ENCODE measurements at places on chromosomes 13 and 19.

DNA sequence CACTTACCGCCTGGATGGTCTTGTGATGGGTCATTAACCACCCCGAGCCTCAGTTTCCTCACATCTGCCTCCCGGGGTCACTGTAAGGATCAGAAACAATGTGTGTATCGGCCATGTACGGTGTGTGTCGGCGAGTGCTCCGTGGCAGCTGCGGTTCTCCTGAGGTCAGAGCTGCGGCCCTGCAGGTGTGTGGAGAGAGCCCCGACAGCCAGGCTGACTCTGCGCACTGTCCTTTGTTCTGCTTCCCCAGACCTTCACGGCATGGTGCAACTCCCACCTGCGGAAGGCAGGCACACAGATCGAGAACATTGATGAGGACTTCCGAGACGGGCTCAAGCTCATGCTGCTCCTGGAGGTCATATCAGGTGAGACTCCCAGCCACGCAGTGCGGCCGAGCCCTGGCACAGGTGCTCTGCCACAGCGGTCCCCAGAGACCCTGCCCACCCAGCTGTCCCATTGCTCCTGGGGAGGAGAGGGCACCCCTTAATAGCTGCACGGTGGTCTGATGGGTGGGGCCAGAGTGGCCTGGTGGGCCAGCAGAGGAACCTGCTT is 43.8 kb downstream of the CAPN12 start:
- no peak for DNase-seq

DNA sequence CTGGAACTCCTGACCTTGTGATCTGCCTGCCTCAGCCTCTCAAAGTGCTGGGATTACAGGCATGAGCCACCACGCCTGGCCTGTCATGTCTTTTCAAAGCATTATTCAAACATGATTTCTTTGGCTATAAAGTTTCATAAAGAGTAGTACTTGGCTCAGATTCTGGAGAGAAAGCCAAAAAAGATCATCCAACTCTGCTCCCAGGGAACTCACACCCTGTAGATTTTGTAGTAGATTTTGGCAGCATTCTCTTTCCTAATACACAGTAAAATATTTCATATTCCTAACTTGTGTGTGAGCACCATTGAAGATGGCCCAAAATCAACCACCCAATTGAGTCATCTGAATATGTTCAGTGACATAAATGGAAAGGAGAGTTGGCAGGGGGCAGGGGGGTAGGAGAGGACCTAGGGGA is 48.4 kb downstream of the CAB39L start:
- no peak for DNase-seq

GRCh38 chr19:54252243-54252642 is 4.8 kb downstream of the LILRB5 start:
- no peak for DNase-seq

DNA sequence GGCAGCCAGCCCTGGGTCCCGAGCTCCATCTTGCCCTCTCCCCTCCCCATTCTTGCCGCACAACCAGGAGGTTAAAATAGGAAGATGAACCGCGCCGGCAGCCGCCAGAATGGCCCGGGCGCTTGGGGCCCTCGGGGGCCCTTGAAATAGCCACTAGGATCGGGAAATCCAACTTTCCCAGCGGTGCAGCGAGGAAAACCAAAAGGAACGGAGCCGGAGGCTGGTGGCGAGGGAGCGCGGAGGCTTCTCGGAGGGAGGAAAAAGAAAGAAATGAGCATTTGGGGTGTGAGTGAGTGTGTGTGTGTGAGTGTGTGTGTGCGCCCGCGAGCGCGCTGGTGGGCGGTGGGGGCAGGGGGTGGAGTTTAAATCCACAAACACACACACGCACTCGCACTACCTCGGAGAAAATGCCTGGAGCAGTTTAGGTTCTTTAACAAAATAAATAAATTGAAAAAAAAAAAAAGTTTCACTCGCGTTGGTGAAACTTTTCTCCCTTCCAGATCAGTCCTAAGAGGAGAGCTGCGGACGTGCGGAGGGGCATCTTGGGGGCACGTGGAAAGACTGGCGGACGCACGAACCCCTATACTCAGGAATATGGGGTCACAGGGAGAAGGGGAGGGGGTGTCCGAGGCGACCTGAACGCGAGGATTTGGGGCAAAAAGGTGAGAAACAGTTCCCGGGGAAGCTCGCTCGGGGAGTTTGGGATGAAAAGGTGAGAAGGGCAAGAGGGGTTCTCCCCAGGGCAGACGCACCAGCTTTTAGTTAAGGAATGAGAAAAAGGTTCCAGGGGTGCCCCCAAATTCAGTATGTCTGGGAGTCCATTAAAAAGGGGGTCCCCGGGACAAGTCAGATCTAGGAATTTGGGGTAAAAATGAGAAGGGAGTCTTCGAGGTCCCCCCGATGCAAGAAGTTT is 1.3 kb downstream of the RFX2 start:
- DNase-seq: peak; percentile 34

GRCh38 chr19:19171821-19172532 is 1.9 kb upstream of the MEF2B start:
- no peak for DNase-seq

- no peak for DNase-seq
Observed at GRCh38 chr19:48779636-48780035, 24.3 kb downstream of the FGF21 start.

DNA sequence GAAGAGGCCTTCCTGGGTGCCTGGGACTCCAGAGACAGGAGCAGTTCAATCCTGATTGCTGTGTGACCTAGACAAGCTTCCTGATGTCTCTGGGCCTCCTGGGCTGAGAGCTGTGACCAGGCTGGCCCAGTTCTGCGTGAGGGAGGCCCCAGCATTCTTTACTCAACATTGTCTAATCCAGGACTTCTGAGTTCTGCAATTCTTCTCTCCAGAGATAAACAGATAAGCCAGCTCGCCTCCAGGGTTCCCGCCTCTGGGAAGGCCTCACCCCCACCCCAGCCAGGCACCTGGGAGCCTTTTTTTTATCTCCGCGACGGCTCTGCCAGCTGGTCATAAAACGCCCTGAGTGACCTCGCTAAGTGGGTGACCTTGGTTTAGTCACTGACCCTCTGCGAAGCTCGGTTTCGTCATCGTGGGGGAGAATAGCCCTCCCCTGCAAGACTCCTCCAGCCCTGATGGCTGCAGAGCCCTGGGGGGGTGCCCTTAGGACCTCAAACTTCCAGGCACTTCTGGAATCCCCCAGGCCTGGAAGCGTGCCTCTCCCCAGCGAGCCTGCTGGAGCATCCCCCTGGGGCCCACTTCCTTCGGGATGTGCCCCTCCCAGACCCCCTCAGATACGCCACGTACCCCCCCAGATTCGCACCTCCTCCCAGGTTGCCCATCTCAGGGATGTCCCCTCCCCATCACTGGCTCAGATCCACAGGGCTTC is 1.9 kb downstream of the SULT2B1 start:
- no peak for DNase-seq

DNA sequence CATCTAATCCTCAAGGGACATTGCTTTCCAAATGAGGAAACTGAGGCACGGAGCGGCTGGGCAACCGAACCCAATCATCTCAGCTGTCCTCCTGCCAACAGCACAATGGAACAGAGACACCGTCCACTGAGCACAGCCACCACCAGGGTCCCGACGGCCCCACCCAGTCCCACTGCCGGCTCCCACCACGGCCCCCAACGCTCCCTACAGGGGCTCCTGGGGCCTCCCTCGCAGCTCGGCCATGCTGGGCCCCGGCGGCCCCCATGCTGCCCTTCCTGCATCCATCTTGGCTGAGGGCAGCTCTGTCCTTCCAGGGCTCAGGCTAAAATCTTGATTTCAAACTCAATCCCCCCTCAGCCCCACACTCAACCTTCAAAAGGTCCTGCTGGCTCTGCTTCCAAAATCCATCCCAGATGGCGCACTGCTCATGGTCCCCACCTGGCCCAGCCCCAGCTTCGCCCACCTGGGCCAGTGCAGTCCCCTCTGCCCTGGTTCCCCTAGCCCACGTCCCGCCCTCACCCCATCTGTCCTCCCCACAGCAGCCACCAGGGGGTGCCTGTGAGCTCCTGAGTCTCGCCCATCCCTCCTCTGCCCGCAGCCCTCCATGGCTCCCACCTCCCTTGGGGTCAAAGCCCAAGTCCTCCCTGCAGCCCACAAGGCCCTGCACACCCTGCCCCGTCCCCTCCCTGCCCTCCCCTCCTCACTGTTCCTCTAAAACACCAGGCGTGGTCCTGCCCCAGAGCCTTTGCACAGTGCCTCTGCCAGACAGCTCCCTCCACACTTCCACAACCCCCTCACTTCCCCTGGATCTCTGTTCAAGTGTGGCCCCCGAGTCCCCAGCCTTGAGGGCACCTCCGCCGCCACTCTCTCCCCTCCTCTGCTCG is 7.9 kb downstream of the PIP5K1C start:
- DNase-seq: no peak

DNA sequence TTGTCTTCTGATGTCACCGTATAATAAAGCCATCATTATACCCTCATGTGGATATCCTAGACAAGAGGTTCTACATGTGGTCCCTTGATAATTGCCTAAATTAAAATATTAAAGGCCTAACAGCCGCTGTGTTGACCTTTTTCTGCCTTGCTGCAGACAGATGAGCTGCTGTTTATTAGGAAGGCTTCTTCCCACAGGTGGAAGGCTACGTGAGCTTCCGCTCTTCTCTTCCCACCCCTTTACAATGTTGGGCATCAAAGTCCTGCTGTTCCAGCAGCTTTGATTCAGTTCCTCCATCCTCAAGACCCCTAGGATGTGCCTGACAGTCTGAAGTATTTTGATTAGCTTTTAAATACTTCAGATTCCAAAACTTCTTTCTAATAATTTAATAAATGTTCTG is 217.1 kb downstream of the PCCA start:
- no peak for DNase-seq

GRCh38 chr13:84362777-84363176 is 480.5 kb upstream of the SLITRK1 start:
- no peak for DNase-seq

DNA sequence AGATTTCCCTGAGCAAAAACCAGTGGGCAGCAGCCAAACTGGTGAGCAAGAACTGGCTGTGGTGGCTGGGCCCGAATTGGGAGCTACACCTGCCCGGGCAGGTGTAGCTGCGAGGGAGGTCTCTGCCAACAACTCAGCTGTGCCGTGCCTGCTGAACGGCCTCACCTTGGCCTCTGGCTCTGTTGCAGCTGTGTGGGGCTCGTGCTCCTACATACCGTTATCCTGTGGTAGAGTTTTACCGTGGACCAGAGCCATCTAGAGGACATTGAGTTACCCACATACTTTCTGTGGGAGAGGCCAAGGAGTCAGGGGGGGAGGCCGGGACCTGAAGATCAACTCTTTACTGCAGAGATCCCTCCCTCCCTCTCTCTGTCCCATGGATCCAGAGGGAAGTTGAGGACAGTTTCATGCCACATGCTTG is 113.2 kb downstream of the TM9SF2 start:
- no peak for DNase-seq

DNA sequence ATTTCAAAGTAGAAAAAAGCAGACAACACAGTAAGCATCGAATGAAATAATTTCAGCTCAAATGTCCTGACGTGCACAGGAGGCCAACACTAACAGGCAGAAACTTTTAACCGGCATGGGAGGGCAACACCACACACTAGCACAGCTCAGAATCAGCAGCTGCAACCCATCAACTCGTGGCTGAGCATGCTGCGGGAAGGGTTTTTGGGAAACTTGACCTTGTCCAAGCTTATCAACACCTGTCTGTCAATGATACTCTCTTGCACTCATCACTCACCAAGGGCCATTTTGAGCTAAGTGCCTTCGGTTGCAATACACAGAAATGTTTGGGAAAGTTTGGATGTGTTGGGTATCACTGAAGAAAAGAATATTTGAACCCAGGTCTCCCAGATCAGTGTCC is 483.7 kb downstream of the TSHZ3 start:
- no peak for DNase-seq

DNA sequence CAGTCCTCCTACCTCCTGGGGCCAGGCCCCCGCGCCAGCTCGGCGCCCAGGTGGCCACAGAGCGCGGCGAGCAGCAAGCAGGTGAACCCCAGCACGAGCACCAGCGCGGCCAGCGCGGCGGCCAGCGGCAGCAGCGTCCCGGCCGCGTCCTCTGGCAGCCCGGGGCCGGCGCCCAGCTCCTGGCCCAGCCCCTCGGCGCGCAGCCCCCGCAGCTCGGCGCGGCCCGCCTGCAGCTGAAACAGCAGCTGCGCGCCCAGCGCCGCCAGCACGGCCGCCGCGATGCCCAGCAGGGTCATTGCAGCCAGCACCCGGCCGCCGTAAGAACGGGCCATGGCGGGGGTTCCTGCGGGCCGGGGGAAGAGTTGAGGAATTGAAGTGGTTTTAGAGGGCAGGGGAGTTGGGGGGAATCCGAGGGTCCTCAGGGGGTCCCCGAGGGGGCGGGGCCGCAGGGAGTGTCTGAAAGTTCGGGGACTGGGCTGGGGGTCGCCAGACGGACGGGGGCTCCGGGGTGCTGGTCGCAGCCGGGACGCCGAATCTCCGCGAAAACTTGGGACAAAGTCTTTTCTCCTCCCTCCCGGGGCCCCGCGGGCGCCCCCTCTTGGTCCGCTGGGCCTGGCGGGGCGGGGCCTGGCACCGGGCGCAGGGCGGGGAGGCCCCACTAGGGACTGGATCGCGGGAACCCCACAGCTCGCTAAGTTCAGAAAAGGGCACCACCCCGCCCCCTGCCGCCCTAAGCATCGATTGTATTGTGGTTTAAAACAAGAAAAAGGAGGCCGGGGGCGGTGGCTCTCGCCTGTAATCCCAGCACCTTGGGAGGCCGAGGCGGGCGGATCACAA is at the start of gene TMEM221:
Gene TMEM221 (minus strand): TSS at position 538 of the 837 bp plus-strand sequence. CDS start 206 bp downstream, at position 332.
- DNase-seq: no peak

GRCh38 chr13:34696296-34696695 is 245.8 kb upstream of the NBEA start:
- DNase-seq: no peak

GRCh38 chr13:23979361-23980159 is 82.3 kb upstream of the C1QTNF9B start:
- DNase-seq: peak; percentile 3

- DNase-seq: no peak
Observed at GRCh38 chr19:31261019-31261602, 88.1 kb downstream of the TSHZ3 start.

DNA sequence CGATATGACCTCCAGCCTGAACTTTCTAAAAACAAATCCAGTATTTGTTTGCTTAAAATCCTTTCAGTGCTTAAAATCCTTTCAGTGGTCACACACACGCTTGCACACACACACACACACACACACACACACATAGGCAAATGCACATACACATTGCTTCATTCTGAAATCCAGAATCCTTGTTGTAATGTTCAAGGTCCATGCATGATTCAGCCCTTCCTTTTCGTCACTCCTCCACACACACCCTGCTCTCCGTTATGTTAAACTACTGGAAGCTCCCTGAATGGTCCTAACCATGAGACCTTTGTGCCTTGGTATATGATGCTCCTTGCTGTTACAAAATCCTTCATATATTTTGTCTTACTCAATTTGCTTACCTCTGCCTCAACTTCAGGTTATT is 44.9 kb downstream of the SERTM1 start:
- DNase-seq: no peak

- no peak for DNase-seq
Observed at GRCh38 chr19:2011169-2011568, 4.3 kb downstream of the BTBD2 start.

DNA sequence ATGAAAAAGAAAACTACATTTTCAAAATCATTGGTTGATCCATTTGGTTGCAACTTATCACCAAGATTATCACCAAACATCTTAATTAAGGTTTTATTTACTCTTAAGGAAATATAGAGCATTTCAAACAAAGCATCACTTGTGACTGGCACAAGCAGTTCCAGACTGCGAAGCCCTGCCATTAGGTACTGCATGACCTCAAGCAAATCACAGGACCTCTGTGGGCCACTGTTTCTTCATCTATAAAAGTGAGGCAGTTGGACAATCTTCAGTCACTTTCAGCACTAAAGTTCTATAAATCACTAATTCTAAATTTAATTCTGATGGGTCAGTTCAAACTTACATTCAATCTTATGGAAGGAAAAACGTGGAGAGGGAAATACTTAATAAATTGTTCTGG is 2.0 kb downstream of the ELF1 start:
- DNase-seq: no peak

All from activated CD8-positive, alpha-beta memory T cell treated with anti-CD3 and anti-CD28 coated beads for 1 hour (primary cell).